ENCODE measurements at places on chromosomes 12 and 14.
A peak's percentile ranks its signal among the peaks of the same experiment; 100 is the strongest.

- DNase-seq = no peak
These were observed 21.8 kb downstream of the VDR start for GRCh38 chr12:47882781-47883546.

DNA sequence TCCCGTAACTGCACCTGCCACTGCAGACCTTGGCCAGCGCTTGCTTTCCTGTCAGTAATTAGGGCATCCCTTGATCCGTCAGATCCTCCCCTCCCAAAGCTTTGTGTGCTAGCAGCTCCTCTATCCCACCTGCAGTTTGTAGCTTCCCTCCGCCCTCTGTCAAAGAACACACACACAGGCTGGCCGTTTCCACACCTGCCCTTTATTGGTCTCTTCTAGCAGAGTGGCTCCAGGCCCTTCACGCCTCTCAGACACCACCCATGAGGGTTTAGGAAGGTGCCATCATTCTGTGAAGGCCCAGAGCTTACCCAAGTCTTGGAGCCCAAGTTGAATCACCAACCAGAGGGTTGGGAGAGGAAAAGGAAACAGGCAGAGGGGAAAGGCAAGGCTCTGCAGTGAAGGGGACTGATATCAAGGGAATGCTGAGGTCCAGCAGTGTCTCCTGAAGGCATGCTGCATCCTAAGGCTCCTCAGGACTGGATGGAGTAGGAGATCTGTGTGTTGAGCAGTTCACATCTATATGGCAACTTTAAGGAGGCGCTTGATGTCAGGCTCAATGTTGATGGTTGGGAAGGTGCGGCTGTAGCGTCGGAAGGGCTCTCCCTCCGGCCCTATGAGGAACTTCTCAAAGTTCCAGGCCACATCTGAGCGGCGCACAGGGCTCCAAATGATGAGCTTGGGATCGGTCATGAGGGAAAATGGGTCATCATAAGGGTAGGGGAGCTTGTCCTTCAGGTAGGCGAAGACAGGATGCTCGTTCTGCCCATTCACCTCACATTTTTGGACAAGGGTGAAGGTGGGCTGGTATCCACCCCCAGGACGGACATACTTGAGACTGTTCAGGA is 3.4 kb downstream of the GPX2 start:
- DNase-seq = peak; percentile 37

DNA sequence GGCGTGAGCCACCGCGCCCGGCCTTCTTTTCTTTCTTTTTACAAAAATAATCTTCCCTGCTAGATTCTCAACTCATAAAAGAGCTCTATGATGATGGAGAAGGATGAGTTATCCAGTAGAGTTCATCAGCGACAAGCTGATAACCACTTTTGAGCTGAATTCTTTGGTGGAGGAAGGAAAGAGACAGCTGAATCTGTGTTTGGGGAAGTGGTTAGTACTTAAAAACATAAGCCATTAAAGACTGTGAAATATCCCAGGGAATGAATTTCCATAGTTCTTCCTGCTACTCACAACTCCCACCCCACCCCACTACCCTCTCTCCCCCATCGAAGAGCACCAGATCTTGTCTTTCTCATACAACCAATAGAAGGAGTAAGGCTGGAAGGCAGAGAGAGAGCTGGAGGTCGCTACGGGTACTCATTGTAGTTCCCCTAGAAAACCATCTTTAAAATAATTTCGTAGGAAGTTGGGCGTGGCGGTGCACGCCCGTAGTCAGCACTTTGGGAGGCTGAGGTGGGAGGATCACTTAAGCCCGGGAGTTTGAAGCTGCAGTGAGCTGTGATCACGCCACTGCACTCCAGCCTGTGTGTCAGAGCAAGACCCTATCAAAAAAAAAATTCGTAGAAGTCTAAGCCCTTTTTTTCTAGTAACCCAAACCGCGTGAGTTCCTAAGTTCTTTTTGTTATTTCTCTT is 647 bp upstream of the ESPL1 start:
- no peak for DNase-seq

GRCh38 chr14:104104076-104104901 is 18.8 kb downstream of the ASPG start:
- DNase-seq = no peak

DNA sequence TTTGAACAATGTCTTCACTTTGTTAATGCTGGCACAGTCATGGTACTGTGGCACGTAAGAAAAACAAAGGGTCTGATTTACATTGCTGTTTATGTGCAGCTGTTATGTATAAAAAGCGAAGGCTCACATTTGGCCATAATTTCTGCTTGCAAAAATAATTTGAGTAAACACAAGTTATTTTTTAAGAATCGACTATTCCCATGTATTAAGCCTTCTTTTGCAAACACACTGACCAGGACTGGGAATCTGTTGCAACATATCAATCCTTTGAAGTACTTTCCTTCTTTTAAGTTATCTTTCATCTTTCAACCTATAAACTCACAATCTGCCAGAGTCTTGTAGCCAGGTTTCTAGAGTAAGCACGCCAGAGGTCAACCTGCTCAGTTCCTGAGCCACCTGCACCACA is 145.4 kb upstream of the BMP4 start:
- DNase-seq = no peak
